ENCODE measurements at places on chromosomes 12 and 14.

GRCh38 chr12:131608740-131609690, 101.9 kb upstream of the SFSWAP start:
- no peak overlapping the region for H3K27ac ChIP-seq
- H3K4me1 ChIP-seq, result peaks cover 2% of the 10 kb centered on the region
- H3K4me3 ChIP-seq, result no peak overlapping the region

DNA sequence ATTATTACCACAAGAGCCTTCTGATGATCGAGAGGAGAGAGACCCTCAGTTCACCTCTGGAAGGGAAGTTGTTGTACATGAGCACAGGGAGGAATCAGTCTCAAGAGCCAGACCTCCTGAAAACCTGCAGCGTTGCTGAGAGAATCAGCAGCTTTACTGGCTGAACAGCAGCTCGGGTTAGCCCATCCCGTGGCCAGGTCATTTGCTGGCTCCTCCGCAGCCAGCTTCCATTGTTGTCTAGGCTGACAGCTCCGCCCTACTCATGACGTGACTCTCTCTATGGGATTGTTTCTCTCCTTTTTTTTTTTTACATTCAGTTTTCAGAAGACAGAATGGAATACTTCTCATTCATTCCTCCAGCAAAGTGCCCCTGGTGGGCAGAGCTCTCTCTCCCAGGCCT, 69.9 kb downstream of the TGFB3 start:
- no peak for DNase-seq
- peak overlapping the region; percentile 59 for H3K27ac ChIP-seq
- peaks cover 42% of the 10 kb centered on the region for H3K4me1 ChIP-seq

- no peak for DNase-seq
- no peak overlapping the region for H3K27ac ChIP-seq
- peaks cover 6% of the 10 kb centered on the region for H3K4me1 ChIP-seq
- H3K27me3 ChIP-seq, result no peaks in the 10 kb centered on the region
- H3K4me3 ChIP-seq, result no peak overlapping the region
Observed at GRCh38 chr14:90368946-90369721, 27.7 kb upstream of the CALM1 start.

- no peak for DNase-seq
- peaks cover 15% of the 10 kb centered on the region for H3K4me1 ChIP-seq
- peaks cover 11% of the 10 kb centered on the region for H3K36me3 ChIP-seq
- H3K27ac ChIP-seq, result peak overlapping the region; percentile 72
Observed at GRCh38 chr12:106780010-106780631, 5.6 kb downstream of the RIC8B start.

DNA sequence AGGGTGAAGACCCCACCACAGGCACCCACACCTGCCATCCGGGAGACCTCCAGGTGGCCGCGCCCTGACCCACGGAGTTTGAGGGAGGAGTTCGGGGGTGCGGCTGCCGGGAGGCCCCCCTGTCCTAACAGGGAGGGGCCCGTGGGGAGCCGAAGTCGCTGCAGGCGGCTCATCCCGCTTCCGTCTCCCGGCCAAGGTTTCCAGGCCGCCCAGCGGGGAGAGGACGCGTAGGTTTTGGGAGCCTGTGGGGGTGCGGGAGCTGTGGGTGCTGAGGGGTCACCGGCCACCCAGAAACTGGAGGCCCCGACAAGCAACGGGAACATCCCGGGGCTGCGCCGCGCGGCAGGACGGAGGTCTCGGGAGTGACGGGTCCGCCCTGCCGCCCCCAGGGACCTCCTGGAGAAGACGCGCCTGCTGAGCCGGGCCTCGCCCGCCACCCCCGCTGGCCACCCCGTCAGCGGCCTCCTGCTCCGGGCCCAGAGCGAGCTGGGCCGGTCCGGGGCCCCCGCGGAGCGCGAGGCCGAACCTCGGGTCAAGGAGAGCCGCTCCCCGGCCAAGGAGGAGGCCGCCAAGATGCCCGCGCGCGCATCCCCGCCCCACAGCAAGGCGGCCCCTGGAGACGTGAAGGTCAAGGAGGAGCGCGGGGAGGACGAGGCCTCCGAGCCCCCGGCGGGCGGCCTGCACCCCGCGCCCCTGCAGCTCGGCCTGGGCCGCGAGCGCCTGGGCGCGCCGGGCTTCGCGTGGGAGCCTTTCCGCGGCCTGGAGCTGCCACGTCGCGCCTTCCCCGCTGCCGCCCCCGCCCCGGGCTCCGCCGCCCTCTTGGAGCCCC, 27.6 kb downstream of the LRCOL1 start:
- H3K4me3 ChIP-seq, result peak overlapping the region; percentile 8
- H3K4me1 ChIP-seq, result peaks cover 4% of the 10 kb centered on the region
- no peak overlapping the region for H3K27ac ChIP-seq
- DNase-seq, result no peak
- peaks cover 21% of the 10 kb centered on the region for H3K36me3 ChIP-seq

GRCh38 chr14:94543449-94544124, 17.7 kb upstream of the SERPINA4 start:
- no peaks in the 10 kb centered on the region for H3K4me1 ChIP-seq
- no peak for DNase-seq
- peaks cover 15% of the 10 kb centered on the region for H3K27me3 ChIP-seq
- H3K36me3 ChIP-seq, result no peaks in the 10 kb centered on the region

GRCh38 chr14:99465288-99465687, 15.4 kb downstream of the SETD3 start:
- H3K27ac ChIP-seq, result no peak overlapping the region
- H3K4me1 ChIP-seq, result peaks cover 8% of the 10 kb centered on the region
- H3K4me3 ChIP-seq, result no peak overlapping the region
- no peak for DNase-seq
- H3K36me3 ChIP-seq, result peaks cover 10% of the 10 kb centered on the region

DNA sequence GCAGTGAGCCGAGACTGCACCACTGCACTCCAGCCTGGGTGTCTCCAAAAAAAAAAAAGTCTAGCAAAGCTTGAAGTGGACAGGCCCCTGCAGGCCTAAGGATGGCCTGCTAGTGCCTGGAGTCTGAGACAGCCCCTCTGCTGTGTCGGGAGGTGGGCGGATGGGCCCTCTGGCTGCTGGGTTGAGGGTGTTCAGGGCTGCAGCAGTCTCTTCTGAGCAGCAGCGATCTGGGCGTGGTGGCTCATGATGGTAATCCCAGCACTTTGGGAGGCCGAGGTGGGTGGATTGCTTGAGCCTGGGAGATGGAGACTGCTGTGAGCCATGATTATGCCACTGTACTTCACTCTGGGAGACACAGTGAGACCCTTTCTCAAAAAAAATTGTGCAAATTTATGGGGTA, 57.0 kb downstream of the ADCK1 start:
- DNase-seq, result no peak
- no peak overlapping the region for H3K27ac ChIP-seq
- H3K4me3 ChIP-seq, result no peak overlapping the region
- H3K4me1 ChIP-seq, result no peaks in the 10 kb centered on the region
- H3K27me3 ChIP-seq, result no peaks in the 10 kb centered on the region

GRCh38 chr14:99517643-99518381, 36.6 kb downstream of the CCNK start:
- H3K4me3 ChIP-seq, result no peak overlapping the region
- no peaks in the 10 kb centered on the region for H3K36me3 ChIP-seq
- no peak overlapping the region for H3K27ac ChIP-seq
- DNase-seq, result no peak
- peaks cover 22% of the 10 kb centered on the region for H3K4me1 ChIP-seq

- no peaks in the 10 kb centered on the region for H3K36me3 ChIP-seq
- no peak overlapping the region for H3K4me3 ChIP-seq
- peak overlapping the region; percentile 47 for H3K27ac ChIP-seq
- peaks cover 8% of the 10 kb centered on the region for H3K4me1 ChIP-seq
Observed at GRCh38 chr12:130981074-130981742, 27.5 kb downstream of the ADGRD1 start.

DNA sequence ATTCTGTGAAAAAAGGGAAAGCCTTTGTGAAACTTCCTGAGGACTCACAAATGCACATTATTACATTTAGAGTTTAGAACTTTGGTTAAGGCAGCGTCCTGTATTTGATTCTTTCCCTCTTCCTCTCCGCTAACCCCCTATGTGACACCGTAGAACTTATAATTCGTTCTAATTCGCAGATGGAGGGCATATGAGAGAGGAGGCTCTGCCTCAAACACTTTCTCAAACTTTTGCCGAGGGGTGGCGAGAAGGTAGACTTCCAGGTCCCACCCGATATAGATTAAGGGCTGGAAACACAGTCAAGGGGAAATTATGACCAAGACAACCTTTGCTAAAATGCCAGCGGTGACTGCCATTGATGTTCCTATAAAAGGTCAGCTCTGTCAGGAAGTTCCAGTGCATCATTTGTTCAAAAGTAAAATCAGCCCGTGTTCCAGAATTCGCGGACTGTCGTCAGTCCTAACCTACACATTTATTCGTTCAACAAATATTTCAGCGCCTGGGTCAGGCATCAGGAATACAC, 904 bp upstream of the PAPOLA start:
- DNase-seq, result no peak
- peak overlapping the region; percentile 99 for H3K27ac ChIP-seq
- H3K4me3 ChIP-seq, result peak overlapping the region; percentile 99
- peaks cover 7% of the 10 kb centered on the region for H3K36me3 ChIP-seq

GRCh38 chr14:100305324-100306100, 732 bp downstream of the SLC25A29 start:
- H3K4me1 ChIP-seq, result peaks cover 23% of the 10 kb centered on the region

- no peaks in the 10 kb centered on the region for H3K36me3 ChIP-seq
- H3K4me1 ChIP-seq, result no peaks in the 10 kb centered on the region
- peaks cover 2% of the 10 kb centered on the region for H3K27me3 ChIP-seq
- no peak for DNase-seq
Observed at GRCh38 chr14:29062976-29063375, 296.4 kb downstream of the FOXG1 start.

- DNase-seq, result no peak
- H3K4me1 ChIP-seq, result peaks cover 24% of the 10 kb centered on the region
- H3K27ac ChIP-seq, result peak overlapping the region; percentile 93
- no peaks in the 10 kb centered on the region for H3K27me3 ChIP-seq
Observed at GRCh38 chr14:75986439-75986765, 839 bp downstream of the IFT43 start.

GRCh38 chr14:71693381-71693780, 238.8 kb upstream of the RGS6 start:
- H3K27ac ChIP-seq, result no peak overlapping the region
- H3K4me1 ChIP-seq, result peaks cover 55% of the 10 kb centered on the region
- no peak overlapping the region for H3K4me3 ChIP-seq
- DNase-seq, result no peak
- H3K27me3 ChIP-seq, result no peaks in the 10 kb centered on the region
- peaks cover 10% of the 10 kb centered on the region for H3K36me3 ChIP-seq

DNA sequence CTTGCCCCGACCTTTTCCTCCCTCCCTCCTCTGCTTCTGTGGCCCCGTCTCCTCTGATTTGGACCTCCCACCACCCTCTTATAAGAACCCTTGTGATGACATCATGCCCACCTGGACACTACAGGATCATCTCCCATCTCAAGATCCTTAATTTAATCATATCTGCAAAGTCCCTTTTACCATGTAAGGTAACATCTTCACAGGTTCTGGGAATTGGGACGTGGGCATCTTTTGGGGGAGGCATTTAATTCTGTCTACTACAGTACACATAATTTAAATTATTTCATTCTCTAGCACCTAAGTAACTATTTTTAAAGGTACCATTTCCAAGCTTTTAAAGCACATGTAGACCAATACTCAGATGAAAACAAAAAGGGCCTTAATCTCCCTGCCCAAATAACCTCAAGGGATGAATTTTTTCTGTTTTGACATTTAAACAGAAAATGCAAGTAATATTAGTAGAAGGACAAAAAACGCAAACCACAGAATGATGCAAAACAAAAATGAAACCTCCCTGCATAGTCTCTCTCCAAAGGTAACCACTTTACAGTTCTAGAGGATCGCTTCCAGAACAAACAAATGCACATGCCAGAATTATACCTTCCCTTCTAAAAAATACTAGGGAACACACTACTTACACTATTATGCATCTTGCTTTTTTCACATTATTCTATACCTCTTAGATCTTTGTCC, 222.1 kb downstream of the AACS start:
- H3K4me1 ChIP-seq, result no peaks in the 10 kb centered on the region
- H3K4me3 ChIP-seq, result no peak overlapping the region
- H3K27me3 ChIP-seq, result peaks cover 59% of the 10 kb centered on the region
- no peak for DNase-seq
- H3K36me3 ChIP-seq, result no peaks in the 10 kb centered on the region

- H3K36me3 ChIP-seq, result no peaks in the 10 kb centered on the region
- H3K27ac ChIP-seq, result no peak overlapping the region
- DNase-seq, result no peak
- H3K27me3 ChIP-seq, result no peaks in the 10 kb centered on the region
Observed at GRCh38 chr14:80150301-80150700, 61.0 kb downstream of the DIO2 start.

DNA sequence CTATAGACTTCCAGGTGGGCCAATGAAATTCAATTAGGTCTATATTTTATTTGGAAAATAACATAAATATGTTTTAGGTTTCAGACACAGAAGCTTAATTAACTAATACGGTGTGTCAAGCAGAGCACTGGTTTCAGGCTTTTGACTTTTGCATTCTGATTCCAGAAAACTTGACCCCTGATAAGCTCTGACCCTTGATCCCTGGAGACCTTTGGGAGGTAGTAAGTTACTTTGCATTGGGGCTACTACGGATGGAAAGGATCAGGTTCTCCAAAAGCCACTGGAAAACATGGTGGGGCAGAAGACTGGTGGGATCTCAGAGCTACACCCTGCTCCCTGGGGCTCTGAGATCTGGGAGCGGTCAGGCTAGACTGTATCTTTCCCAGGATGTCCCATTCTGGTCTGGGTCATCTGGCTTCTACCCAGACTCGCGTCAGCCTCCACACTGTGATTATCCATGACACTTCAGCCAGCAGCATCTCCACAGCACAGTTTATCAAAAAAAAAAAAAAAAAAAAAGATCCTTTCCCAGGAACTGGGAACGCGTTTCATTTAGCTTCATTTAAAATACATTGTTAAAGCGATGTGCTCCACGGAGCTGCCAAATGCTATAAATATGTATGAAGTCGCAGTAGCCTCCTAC, 17.8 kb upstream of the EMP1 start:
- H3K36me3 ChIP-seq, result no peaks in the 10 kb centered on the region
- H3K4me3 ChIP-seq, result no peak overlapping the region
- H3K27ac ChIP-seq, result no peak overlapping the region
- H3K27me3 ChIP-seq, result no peaks in the 10 kb centered on the region

GRCh38 chr14:59823179-59823578, 47.4 kb downstream of the RTN1 start:
- no peaks in the 10 kb centered on the region for H3K4me1 ChIP-seq
- no peak for DNase-seq
- no peak overlapping the region for H3K27ac ChIP-seq
- no peaks in the 10 kb centered on the region for H3K36me3 ChIP-seq

DNA sequence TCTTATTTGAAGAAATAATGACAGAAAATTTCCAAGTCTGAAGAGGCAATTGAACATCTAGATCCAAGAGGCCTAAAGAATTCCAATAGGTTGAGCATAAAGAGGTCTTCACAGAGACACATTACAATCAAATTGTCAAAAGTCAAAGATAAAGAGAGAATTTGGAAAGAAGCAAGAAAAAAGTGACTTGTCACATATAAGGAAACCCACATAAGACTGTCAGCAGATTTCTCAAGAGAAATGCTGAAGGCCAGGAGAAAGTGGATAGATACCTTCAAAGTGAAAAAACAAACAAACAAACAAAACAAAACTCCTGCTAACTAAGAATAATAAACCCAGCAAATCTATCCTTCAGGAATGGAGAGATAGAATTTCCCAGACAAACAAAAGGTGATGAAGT, 118.1 kb upstream of the LGR5 start:
- no peaks in the 10 kb centered on the region for H3K36me3 ChIP-seq
- no peak overlapping the region for H3K27ac ChIP-seq
